ENCODE measurements at places on chromosomes 12 and 14.

- DNase-seq = no peak
These were observed 523 bp downstream of the WSB2 start for GRCh38 chr12:118060301-118061010.

DNA sequence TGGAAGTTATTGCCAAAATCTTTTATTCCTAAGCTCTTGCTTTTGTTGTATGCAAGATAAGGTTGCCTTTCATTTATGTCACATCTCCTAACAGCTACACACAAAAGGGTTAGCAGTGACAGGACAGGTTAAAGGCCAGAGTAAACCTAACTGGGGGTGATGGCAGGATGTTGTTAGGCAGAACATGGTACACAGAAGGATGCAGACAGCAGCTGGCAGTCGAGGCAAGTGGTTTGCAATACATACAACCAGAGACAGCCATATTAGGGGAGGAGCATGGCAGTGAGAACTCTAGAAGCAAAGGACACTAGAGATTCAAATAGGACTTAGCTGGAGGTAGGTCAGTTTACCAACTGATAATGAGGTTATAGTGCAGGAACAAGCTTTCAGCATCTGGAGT lies 2.7 kb upstream of the ABCD2 start:
- no peak for DNase-seq

DNA sequence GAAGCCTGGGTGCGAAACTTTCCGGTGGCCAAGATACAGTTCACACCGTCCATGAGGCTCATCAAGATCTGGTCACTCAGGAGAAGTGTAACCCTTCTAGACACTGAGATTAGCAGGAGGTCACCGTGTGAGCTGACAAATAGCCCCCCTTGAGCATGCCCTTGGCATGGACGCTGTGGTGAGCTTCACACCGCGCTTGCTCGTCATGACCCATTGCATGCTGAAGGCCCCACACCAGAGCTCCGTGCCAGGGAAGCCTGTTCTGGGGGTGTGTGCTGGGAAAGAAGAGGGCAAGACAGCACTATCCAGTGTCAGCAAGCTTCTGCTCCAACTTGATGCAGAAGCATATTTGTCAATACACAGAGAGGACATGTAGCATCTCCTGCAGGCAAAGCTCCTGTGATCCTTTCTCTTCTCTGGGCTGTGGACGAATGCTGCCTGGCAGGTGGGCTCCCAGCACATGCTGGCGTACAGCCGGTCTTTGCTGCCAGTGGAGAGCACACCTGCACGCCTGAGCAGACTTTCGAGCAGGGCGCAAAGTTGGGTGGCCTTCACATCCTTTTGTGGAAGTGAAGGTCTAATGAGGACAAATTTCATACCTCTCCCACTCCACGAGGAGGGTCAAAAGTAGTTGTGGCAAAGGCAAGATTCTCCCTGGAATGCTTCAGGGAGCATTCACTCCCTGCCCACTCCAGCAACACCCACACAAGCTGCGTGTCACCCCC lies 126.9 kb upstream of the FKBP4 start:
- DNase-seq = no peak

DNA sequence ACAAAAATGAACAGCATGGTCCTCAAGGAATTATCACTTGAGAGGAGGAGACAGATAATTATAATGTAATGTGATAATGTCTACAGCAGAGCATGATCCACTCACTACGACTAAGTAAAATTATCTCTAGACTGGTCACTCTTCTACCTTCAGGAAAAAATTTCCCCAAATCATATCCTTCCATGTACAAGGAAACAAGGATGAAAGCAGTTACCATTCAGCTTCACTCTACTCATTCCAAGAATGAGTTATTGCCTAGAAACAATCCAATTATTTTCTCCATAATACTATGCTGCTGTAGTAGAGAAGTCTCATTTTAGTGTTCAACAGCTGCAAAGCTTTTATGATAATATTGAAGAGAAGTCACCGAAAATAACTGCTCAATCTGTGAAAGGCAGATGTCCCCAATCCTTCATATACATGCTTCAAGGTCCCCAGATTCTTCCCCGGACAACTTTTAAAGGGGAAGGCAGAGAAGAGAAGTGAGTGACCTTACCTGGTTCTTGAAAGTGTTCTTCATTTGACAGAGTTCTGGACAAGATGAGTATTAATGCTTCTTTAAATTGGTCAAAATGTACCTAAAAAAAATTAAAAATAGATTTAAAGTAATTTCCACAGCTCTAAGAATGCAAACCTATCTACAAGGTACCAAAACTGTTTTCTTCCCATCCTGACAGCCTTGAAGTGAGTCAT lies 24.6 kb downstream of the NIN start:
- no peak for DNase-seq

DNA sequence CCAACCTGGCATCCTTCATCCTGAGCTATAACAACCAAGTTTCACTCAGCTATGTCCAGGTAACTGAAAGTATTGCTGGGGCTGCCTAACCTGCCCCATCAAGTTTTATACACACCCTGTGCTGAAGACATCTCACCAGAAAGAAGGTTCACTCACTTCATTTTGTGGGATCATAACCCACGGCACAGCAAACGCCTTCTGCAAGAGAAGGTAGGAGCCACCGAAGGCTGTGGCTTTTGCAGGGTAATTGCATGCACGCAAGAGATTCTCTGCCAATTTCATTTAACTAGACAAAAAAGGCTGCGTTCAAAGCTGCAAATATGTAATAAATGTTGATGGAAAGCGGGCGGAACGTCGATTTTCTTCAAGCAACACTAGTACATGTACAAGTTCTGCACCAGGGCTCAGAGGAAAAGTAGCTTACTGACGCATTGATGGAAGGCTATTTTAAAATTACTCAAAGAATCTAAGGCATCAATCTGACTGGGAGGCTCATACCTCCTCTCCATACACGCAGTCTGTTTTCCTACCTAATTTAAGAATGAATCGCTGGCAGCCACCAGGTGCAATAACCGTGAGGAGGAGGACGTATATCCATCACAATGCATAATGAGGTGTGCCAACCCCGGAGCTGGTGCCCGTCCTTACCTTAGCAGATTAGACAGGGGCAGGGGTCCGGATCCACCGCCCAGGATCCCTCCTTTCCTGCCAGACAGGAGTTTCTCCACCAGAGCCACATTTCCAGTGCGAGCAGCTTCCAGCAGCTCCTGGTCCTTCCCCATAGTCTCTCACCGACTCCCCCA lies 1.1 kb downstream of the ANKS1B start:
- DNase-seq = no peak

- DNase-seq = no peak
These were observed 8.9 kb downstream of the DCP1B start for GRCh38 chr12:1995205-1995896.

DNA sequence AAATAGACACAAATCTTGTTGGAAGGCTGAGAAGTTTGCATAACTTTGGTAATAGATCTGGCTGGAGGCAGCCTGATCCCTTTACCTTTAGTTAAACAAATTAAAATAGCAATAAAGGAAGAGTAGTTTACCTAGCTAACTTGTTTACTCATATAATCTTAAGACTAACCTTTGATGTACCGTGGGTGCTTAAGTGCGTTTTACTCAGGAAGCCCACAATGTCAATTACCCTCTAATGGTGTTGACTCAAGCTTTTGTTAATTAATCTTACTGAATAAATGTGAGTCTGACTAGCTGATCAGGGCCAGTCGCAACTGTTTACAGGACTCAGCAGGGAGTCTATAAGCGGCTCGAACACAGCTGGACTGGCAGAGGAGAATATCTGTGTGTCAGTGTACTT lies 51.5 kb downstream of the FAR2 start:
- DNase-seq = no peak

DNA sequence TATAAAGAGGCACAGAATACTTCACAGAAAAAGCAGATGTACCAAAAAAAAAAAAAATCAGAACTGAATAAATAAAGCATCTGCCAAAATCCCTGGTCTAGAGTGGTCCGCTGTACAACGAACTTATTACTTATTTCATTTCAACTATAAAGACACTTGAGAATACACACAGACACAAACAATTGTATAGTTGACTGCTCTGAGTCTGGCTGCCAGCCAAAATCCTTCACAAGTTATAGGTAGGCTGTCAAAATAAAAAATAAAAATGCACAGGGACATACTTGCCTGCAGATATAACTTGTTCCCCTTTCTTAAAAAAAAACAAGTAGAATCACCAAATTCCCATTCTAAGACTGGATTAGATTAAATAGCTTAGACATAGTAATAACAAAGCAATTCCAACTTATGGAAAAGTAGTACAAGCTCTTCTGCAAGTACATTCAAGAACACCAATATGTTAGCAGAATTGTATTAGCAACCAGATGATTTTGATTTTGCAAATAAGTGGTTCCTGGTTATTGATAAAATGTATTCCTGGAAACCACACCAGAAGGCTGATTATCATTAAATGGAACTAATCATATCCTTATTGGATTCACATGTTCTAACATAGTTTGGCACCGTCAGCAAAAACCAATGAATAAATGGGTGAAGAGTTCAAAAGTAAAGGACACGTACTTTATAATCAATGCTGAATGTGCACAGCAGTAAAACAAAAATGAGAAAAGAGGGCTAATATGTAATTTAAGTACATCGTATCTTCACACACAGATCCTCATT lies 248.5 kb downstream of the NELL2 start:
- no peak for DNase-seq

- DNase-seq = no peak
These were observed 59.1 kb upstream of the EGLN3 start for GRCh38 chr14:34009956-34010355.

DNA sequence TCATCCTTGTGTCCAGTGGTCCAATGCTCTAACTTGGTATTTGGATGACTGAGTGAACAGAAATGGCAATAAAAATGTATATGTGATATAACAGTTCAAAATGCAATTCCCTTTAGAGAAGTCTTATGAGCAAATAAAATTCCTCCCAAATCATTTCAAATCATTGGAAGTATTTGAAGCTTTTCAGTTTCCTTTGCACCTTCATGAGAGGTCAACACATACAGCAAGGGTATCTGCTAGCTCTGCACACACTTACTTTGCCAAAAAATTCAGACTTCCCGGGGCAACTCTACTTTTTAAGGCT lies 423.7 kb downstream of the ATP23 start:
- no peak for DNase-seq

GRCh38 chr14:56412468-56413434 lies 166.8 kb upstream of the TMEM260 start:
- DNase-seq = no peak

GRCh38 chr12:98037401-98038140 lies 477.8 kb upstream of the TMPO start:
- DNase-seq = no peak

GRCh38 chr12:44876544-44877410 lies 662 bp upstream of the NELL2 start:
- DNase-seq = no peak

GRCh38 chr12:42608196-42608825 lies 18.8 kb upstream of the PRICKLE1 start:
- DNase-seq = no peak

- no peak for DNase-seq
These were observed 55.3 kb downstream of the PPM1H start for GRCh38 chr12:62879691-62880090.

DNA sequence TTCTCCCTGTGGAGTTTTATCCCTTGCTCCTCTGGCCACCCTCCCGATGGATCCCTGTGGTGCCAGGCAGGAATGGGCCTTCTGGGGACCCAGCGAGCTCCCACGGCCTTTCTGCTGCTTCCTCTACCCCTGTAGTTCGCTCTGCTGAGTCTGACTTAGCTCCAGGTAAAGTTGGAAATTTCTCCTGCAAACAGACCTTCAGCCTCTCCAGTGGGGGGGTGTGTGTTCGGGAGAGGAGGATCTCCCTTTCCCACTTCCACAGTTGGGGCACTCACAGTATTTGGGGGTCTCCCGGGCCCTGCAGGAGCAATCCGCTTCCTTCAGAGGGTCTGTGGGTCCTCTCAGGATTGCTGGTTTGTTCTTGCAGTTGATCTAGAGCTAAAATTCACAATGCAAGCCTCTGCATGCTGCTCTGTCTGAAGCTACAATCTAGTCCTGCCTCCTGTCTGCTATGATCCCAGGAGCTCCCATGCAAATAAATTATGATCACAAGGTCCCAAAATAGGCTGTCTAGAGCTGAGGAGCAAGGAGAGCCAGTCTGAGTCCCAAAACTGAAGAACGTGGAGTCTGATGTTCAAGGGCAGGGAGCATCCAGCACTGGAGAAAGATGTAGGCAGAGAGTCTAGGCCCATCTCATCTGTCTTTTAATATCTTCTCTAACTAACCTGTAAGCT lies 18.3 kb downstream of the MTRFR start:
- DNase-seq = no peak

- DNase-seq = no peak
These were observed 17.7 kb upstream of the SLC38A2 start for GRCh38 chr12:46390304-46390703.

GRCh38 chr14:82720946-82721345 lies 1187.3 kb upstream of the SEL1L start:
- no peak for DNase-seq

- DNase-seq = no peak
These were observed 91.8 kb upstream of the RIN3 start for GRCh38 chr14:92421751-92422150.

- DNase-seq = no peak
These were observed 88.1 kb downstream of the NTF3 start for GRCh38 chr12:5520037-5520436.

GRCh38 chr12:29211696-29212095 lies 62.6 kb downstream of the FAR2 start:
- no peak for DNase-seq

DNA sequence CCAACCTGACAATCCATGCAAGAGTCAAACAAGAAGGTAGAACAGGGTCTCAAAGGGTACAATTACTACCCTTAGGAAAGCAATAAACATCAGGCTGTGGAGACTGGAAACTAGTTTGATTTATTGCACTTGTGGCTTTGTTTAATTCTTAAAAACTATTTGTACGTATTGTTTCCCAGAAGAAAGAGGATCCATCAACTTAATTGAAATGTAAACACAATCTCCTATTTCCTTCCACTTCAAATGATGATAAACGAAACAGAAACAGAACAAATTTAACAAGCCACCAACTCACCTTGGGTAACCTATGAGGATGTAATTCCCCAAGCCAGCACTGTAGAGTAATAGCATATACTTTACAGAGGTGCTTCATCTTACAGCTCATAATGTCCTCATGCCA lies 8.0 kb downstream of the STXBP6 start:
- no peak for DNase-seq

DNA sequence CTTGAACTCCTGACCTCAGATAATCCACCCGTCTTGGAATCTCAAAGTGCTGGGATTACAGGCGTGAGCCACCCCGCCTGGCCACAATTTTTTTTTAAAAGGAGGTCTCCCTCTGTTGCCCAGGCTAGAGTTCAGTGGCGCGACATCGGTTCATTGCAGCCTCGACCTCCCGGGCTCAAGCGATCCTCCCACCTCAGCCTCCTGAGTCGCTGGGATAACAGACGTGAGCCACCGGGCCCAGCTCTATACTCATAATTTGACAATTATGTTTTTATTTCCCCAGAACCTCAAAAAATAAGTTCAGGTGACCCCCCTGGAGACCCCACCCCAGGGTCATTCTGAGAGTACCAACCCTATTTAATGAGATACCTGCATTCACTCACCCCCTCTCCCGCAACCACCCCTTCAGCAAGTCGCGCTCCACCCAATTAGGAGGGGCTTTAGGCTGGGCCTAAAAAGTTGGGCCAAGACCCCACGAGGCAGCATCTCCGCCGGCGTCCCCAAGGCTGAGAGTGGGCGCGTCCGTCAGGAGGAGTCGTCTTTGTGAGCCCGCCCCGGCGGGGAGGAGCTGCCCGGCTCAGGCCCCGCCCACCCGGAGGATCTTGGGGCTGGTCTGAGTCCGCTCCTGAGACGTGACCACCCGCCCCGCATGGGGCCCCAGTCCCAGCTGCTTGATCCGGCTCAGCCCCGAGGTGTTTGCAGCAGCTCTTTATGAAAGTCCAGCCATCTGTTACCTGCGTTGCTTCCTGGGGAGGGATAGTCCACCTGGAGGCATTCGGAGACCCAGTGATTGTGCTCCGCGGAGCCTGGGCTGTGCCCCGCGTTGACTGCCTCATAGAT lies at the start of gene ANKRD33:
Gene ANKRD33 (plus strand): TSS at position 628 of the 840 bp plus-strand sequence. CDS start 84 bp downstream, at position 712.
- DNase-seq = no peak

All from HFF-Myc (cell line).